ENCODE measurements at places on chromosomes 7 and 10. TPM values are rescaled to one million over a fixed set of nuclear protein-coding genes. Genes with fewer than 3 reads are reported as not detected.

PRR15 gene
- not detected for total RNA-seq

PRLHR gene
- total RNA-seq: not detected

CPA2 gene
- 1.2 TPM for total RNA-seq

DNA sequence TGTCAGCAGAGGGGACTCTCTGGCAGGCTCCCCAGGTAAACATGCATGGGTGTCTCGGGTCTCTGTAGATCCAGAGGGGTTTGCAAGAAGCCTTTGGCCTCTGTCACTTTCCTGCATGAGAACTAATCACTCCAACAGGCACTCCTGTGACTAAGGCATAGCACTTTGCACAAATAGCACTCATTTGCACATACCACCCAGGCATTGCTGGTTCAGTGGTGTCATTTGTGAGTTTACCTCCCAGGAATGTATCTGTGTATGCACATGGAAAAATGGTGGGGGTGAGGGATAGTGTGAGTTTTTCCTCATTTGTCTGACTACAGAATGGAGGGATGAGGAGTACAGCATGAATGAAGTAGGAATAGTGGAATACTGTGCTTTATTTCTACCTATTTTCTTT, 39.5 kb downstream of the CNNM1 start:
- DNase-seq: no peak

- DNase-seq: peak; percentile 61
Observed at GRCh38 chr7:75727881-75728593, 10.7 kb downstream of the HIP1 start.

DNA sequence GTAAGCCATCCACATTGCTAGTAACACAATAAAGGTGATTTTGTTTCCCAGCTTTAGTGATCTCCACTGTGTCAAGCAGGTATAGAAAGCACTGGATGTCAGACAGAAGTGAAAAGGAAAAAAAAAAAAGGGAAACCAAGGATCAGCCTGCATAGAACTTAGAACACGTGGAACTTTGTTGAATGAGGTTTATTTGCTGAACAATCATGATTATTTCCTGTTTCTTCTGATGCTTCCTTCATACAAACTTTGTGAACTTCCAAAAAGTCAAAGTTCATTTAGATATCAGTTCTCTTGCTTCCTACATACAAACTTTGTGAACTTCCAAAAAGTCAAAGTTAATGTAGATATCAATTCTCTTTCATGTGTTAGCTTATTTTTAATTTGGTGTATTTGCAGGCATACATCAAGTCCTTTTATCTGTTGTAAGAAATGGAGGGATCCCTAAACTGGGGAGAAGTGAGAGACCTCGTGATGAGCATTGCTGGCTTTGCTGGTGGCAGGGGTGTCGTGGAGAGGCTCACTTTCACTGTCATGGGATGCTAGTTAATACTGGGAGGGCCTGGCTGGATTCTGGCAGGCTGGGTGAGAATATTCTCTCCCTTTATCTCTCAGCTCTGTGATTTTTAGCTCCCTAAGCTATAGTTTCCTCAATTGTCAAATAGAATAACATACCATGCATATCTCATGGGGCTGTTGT, 298.4 kb downstream of the INHBA start:
- no peak for DNase-seq

DNA sequence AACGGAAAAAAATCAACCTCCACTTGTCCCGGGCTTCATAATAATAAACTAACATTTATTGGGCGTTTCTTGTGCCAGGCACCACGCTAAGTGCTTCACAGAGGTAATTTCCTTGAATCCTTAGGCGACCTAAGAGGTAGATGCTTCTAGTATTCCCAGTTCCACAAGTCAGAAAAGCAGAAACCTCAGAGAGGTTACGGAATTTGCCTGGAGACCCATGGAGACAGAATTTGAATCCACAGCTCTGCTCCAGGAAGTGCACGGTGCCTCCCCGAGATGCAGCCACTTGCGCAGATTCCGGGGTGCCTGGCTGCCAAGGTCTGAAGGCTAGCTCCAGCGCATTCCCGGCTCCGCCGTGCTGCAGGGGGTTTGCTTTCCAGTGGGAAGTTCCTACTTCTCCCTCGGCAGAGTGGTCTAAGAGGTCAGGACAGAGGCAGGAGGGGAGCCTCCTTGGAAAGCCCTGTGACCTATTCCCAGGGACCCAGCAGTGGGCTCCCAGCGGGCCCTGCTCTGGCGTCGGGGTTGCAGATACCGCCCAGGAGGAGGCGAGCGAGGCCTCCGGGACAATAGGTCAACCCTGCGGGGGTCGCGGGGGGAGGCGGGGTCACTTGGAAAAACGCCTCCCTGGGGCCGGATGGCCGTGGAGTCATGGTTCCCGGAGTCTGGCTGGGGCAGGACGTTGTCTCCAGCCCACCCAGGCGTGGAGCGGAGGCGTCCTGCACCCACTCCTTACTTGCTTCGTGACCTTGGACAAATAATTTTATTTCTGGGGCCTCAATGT, 10.1 kb upstream of the NKX2-3 start:
- no peak for DNase-seq
